Thoracic aorta (tissue), 2 donors: ENCODE measurements at places on chromosomes 12 and 14. TPM values are rescaled to one million over a fixed set of nuclear protein-coding genes. Genes with fewer than 3 reads are reported as not detected.

- H3K27ac ChIP-seq = no peak overlapping the region
- DNase-seq = no peak
Observed at GRCh38 chr12:56537546-56537945, 15.9 kb downstream of the RBMS2 start.

GRCh38 chr12:1099158-1099557 is 108.1 kb downstream of the ERC1 start:
- H3K27me3 ChIP-seq = no peaks in the 10 kb centered on the region
- no peak overlapping the region for H3K27ac ChIP-seq
- H3K4me3 ChIP-seq = no peak overlapping the region
- no peak for DNase-seq
- H3K4me1 ChIP-seq = no peaks in the 10 kb centered on the region

GPR132 gene
- total RNA-seq = 2.3 TPM

RNU7-1 gene
- total RNA-seq = not detected

DNA sequence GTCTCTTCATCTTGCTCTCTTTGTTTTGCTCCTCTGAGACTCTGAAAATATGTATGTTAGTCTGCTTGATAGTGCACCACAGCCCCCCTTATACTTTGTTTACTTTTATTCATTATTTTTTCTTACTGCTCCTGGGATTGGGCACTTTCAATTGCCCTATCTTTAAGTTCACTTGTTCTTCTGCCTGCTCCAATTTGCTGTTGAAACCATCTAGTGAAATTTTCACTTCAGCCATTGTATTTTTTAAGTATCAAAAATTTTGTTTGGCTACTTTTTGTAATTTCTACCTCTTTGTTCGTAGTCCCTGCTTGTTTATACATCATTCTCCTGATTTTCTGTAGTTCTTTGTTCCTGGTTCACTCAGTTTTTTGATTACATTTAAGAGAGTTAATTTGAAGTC is 223.3 kb downstream of the SLC38A4 start:
- DNase-seq = no peak
- no peak overlapping the region for H3K4me3 ChIP-seq
- H3K27me3 ChIP-seq = no peaks in the 10 kb centered on the region
- no peak overlapping the region for H3K27ac ChIP-seq

OVCH1 gene
- 0.78 TPM for total RNA-seq

- no peak overlapping the region for H3K4me3 ChIP-seq
- DNase-seq = no peak
- H3K27me3 ChIP-seq = no peaks in the 10 kb centered on the region
- H3K36me3 ChIP-seq = no peaks in the 10 kb centered on the region
Observed at GRCh38 chr14:105330491-105330895, 15.9 kb downstream of the PACS2 start.

PCED1B gene
- total RNA-seq = 12.3 TPM

DNA sequence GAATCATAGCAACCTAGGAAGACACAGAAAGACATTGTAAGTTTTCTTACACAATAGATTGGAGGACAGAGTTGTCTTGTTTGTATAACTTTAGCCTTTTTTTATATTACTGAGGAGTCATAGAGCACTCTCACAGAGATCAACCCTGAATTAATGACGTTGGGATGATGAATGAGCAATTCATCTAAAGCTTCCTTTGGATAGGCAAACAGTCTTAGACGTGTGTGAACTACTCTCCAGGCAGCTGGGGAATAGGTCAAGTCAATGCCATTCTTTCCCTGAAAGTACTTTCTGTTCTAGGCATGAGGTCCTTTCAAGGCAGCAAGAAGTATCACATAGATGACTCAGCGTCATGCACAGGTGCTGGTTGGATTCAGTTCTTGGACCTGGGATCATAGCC is 369.1 kb upstream of the NOVA1 start:
- H3K27me3 ChIP-seq = no peaks in the 10 kb centered on the region
- no peak overlapping the region for H3K4me3 ChIP-seq
- no peak for DNase-seq
- no peak overlapping the region for H3K27ac ChIP-seq
- no peaks in the 10 kb centered on the region for H3K36me3 ChIP-seq

DNA sequence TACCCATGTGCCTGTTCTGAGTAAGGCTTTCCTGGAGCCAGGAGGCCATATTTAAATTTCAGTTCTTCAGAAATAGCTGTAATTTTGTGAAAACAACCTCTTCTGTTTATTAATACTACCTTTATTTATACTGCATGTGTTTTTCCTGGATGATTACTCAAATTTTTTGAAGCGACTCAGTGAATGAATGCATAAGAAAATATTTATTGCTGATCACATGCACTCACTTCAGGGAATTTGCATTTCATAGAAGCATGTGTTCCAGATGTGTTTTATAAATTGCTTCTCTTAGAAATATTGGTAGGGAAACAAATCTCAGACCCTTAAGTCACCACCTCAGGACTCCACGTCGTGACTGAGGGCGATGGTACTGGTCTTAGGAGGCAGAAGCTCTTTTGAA is 21.8 kb upstream of the DCN start:
- no peak overlapping the region for H3K4me3 ChIP-seq
- no peaks in the 10 kb centered on the region for H3K36me3 ChIP-seq
- H3K27ac ChIP-seq = no peak overlapping the region
- no peaks in the 10 kb centered on the region for H3K4me1 ChIP-seq
- DNase-seq = no peak
- H3K27me3 ChIP-seq = no peaks in the 10 kb centered on the region

LRP1-AS gene
- not detected for total RNA-seq

KNTC1 gene
- total RNA-seq = 11.4 TPM

- H3K36me3 ChIP-seq = peaks cover 7% of the 10 kb centered on the region
- peaks cover 8% of the 10 kb centered on the region for H3K27me3 ChIP-seq
- no peak for DNase-seq
- peaks cover 31% of the 10 kb centered on the region for H3K4me1 ChIP-seq
- peak overlapping the region; percentile 69 for H3K4me3 ChIP-seq
- no peak overlapping the region for H3K27ac ChIP-seq
Observed at GRCh38 chr14:102930138-102930752, 7.8 kb downstream of the AMN start.

DNA sequence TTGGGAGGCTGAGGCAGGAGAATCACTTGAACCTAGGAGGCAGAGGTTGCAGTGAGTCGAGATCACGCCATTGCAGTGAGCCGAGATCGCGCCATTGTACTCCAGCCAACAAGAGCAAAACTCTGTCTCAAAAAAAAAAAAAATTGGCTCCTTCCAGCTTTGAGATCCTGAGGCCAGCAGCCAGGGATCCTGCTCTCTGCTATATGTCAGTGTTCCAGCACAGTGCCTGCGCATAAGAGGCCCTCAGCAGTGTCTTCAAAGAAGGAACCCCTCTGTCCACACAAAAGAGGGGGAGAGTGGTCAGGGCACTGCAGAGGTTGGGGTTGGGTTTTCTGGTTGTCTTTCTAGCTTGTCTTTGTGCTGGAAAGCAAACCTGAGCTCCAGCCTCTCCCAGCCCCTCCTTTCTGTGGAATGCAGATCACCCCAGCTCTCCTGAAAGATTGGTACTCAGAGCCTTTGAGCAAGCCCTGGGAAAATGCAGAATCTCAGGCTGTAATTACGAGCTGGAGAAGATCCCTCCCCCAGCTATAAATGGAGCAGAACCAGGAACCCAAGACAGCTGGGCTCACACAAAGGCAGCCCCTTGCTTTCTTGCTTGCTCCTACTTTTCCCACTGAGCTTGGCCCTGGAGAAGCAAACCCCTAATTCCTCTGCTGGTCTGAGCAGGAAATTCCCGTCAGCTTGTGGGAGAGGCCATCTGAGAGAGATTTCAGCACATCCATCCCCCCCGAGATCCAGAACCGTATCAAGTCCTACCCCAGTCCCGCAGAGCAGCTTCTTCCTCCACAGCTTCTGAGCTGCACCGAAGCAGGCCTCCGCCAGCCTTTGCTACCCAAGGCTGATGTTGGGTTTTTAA is 205.7 kb downstream of the ZFP36L1 start:
- H3K27ac ChIP-seq = no peak overlapping the region
- H3K36me3 ChIP-seq = no peaks in the 10 kb centered on the region
- peaks cover 3% of the 10 kb centered on the region for H3K4me1 ChIP-seq
- no peak overlapping the region for H3K4me3 ChIP-seq
- no peak for DNase-seq

DNA sequence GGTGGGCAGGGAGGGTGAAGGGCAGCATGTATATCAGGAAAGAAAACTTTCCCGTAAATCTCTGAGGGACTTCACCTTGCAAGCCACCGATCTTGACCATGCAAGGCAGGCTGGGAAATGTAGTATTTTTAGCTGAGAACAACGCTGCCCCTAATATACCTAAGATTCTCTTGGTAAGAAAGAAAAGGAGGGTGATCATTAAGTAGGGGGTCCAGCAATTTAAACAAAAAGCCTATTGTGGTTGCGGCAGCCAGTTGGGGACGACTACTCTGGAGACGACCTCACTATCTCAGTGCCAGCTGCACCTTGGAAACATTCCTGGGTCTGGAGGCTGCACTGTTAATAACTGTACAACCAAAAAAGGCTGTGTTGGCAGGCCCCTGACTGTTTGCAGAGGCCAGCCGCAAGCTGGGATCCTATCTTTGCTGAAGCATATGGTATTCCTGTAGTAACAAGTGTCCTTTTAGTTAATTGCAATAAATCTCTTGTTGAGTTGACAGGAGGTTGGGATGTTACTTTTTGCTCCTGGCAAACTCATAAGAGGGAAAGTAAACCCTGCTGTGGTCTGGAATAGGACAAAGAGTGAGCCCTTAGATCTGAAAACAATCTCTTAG is 6.4 kb downstream of the APOLD1 start:
- H3K4me3 ChIP-seq = peak overlapping the region; percentile 47
- no peak for DNase-seq
- peaks cover 6% of the 10 kb centered on the region for H3K4me1 ChIP-seq
- H3K36me3 ChIP-seq = no peaks in the 10 kb centered on the region
- no peaks in the 10 kb centered on the region for H3K27me3 ChIP-seq
- H3K27ac ChIP-seq = no peak overlapping the region

DNA sequence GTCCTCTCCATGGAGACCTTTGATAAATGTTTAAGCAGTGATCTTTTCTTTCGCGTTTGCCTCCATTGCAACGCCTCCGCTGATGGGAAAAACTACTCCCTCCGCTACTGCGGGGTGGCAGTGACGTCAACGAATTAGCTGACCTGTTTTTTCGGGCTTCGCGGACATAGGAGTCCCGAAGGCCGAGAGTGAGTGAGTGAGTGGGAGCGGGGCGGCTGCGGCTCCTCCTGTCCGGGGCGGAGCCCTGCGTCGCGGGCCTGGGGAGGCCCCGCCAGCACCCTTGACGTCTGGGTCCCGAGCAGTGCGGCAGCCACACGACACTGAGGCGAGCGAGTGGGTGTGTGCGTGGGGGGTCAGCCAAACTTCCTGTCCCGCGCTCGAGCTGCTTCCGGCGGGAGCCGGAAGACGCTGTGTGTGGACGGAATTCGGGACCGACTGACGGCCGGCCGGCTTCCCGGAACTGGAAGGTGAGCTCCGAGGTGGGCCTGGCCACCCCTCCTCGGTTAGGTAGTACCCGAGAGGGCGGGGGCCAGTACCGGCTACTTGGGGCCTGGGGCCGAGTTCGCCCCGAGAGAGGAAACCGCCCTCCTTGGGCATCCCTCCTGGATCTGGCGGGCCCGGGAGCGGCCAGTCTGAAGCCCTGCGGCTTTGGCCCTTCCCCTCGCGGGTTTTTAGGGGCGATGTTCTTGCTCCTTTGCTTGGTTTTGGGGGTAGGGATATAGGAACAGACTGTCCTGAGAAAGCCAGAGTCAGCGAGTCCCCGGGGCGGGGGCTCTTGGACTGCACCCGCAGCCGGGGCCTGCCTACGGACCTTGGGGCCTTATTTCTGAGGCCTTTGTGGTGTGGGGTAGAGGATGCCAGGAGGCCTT is at the start of gene ZNF410:
ZNF410 (plus strand) TSS at position 411 of the 869 bp plus-strand sequence. CDS start 5,317 bp downstream, outside the sequence.
- peak; percentile 83 for DNase-seq
- H3K4me3 ChIP-seq = peak within 1 kb of the TSS; percentile 79
- H3K4me1 ChIP-seq = peaks cover 31% of the 10 kb centered on the region
- no peaks in the 10 kb centered on the region for H3K27me3 ChIP-seq
- H3K27ac ChIP-seq = peak within 1 kb of the TSS; percentile 85
- no peaks in the 10 kb centered on the region for H3K36me3 ChIP-seq

SMIM41 gene
- total RNA-seq = 1.8 TPM

CCDC196 gene
- total RNA-seq = not detected

IAPP gene
- not detected for total RNA-seq

STXBP6 gene
- 4.4 TPM for total RNA-seq

DNA sequence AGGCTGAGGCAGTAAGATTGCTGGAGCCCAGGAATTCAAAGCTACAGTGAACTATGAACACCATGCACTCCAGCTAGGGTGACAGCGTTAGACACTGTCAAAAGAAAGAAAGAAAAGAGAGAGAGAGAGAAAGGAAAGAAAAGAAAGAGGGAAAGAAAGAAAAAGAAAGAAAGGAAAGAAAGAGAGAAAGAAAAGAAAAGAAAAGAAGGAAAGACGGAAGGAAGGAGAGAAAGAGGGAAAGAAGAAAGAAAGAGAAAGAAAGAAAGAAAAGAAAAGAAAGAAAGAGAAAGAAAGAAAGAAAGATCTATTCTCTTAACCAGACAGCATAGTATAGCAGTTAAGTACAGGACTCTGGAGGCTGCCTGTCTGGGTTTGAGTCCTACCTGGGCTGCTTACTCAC is 21.9 kb upstream of the DENND5B start:
- H3K4me3 ChIP-seq = no peak overlapping the region
- no peak overlapping the region for H3K27ac ChIP-seq
- H3K36me3 ChIP-seq = no peaks in the 10 kb centered on the region
- no peaks in the 10 kb centered on the region for H3K4me1 ChIP-seq
- no peaks in the 10 kb centered on the region for H3K27me3 ChIP-seq

- no peaks in the 10 kb centered on the region for H3K36me3 ChIP-seq
- no peak for DNase-seq
- H3K27ac ChIP-seq = no peak overlapping the region
- peak overlapping the region; percentile 77 for H3K4me3 ChIP-seq
Observed at GRCh38 chr12:94150240-94151121, 2.1 kb downstream of the PLXNC1 start.

DNA sequence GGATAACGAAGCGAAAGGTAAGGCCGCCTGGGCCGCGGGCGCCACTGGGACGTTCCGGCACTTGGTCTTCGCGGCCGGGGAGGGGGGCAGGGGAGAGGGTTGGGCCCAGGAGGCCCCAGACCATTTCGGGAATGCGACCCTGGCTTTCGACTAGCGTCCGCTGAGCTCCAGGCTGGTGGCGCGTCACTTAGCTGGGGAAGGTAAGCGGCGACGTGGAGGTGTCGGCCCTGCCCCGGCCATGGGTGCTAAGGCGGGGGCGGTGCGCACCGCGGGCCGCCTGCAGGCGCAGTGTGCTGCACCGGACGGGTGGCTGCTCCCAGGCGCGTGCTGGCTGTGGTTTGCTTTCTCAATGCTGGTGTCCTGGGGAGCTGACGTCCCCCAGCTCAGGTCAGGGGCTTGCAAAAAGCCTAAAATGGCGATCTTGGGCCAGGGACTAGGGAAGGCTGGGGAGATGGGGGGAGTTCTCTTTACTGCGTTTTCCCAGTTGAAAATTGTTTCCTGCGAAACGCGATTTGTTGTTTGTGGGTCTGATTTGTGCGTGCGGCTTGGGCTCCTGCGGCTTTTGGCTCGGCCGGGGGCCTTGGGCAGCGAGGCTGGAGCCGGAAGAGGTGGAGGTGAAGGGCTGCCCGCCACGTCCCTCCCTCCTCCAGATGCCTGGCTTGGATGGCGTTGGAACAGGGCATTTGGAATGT is 1.2 kb downstream of the HOXC10 start:
- no peak for DNase-seq
- H3K4me3 ChIP-seq = peak overlapping the region; percentile 68
- H3K36me3 ChIP-seq = no peaks in the 10 kb centered on the region
- peaks cover 73% of the 10 kb centered on the region for H3K27me3 ChIP-seq
- H3K27ac ChIP-seq = peak overlapping the region; percentile 33

GRCh38 chr14:21264025-21264801 is 5.0 kb downstream of the HNRNPC start:
- peak overlapping the region; percentile 5 for H3K4me3 ChIP-seq
- H3K36me3 ChIP-seq = peaks cover 24% of the 10 kb centered on the region
- no peaks in the 10 kb centered on the region for H3K27me3 ChIP-seq
- H3K4me1 ChIP-seq = peaks cover 76% of the 10 kb centered on the region
